ENCODE measurements at places on chromosomes 6 and 20. TPM values are rescaled to one million over a fixed set of nuclear protein-coding genes. Genes with fewer than 3 reads are reported as not detected.

- H3K4me1 ChIP-seq, result no peaks in the 10 kb centered on the region
- no peaks in the 10 kb centered on the region for H3K27me3 ChIP-seq
- no peaks in the 10 kb centered on the region for H3K36me3 ChIP-seq
- H3K4me3 ChIP-seq, result no peak overlapping the region
- no peak for DNase-seq
Observed at GRCh38 chr6:38806271-38806670, 91.2 kb downstream of the DNAH8 start.

DNA sequence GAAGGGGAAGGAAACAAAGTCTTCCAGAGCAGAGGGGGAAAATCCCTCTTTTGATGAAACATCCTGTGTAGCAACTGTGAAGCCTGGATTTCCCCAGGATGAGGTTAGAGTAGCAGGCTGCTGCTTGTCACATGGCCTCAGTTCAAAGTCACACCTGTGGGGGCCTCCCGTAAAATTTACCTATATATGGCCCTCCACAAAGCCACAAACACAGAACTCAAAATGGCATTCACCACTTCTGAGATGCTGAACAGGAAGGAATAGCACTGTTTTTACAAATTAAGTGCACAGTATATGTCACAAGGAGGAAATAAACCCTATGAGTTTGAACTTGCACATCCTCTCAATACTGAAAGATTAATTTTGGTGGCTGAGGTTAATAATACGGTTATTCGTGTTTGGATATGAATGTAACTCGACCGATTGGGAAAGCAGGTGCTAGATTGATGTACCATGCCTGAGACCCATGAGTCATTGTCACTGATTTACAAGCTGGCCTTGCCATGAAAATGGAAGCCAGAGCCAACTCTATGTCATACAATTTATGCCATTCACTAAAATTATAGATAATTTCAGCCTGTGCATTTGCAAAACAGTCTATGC is 70.6 kb downstream of the SGK1 start:
- no peaks in the 10 kb centered on the region for H3K36me3 ChIP-seq
- no peak overlapping the region for H3K4me3 ChIP-seq
- peaks cover 12% of the 10 kb centered on the region for H3K4me1 ChIP-seq
- no peak overlapping the region for H3K27ac ChIP-seq

DNA sequence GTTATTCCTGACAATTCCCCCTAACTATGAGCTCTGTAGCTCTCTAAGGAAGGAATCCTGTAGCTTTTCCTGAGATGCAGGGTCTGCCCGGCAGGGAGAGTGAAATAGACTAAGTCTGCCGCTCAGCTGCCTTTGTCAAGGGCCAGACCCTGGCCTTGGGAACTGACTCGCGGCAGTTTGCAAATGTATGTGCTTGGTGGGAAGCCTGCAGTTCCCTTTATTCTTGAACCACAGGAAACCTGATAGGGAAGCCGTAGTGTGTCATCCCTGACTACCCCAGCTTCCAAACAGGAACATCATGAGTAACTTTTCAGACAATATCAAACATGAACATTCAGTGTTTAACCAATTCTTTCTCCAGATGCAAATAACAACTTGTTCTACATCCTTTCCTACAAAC is 78.7 kb upstream of the IFNGR1 start:
- H3K27me3 ChIP-seq, result no peaks in the 10 kb centered on the region
- H3K4me3 ChIP-seq, result no peak overlapping the region
- H3K36me3 ChIP-seq, result no peaks in the 10 kb centered on the region

PHACTR3 gene
- 8.4 TPM for total RNA-seq
